A172 (cell line): ENCODE measurements at places on chromosomes 11 and 22. TPM values are rescaled to one million over a fixed set of nuclear protein-coding genes. Genes with fewer than 3 reads are reported as not detected.

DNA sequence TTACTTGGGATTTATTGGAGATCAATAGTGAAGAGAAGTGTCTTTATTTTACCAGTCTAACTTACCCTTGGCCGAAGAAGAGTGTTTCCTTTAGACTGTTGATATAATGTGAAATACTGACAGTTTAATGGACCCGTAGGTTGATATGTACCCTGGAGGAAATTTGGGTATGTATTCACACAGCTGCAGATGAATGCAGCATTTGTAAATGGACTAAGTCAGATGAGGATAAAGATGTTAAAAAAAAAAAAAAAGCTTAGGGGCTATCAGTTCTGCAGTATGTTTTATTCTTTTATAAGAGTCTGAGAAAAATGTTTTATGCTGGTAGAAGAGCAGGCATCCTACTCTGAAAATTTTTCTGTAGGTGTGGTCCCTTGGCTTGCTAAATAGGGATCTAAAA is 2.7 kb downstream of the REXO2 start:
- no peak for DNase-seq

GRCh38 chr11:90274362-90274761 is 51.5 kb upstream of the CHORDC1 start:
- no peak for DNase-seq

GRCh38 chr22:37546437-37547250 is 13.6 kb upstream of the CDC42EP1 start:
- DNase-seq, result peak; percentile 65

- no peak for DNase-seq
These were observed 39.5 kb upstream of the CUL5 start for GRCh38 chr11:107969219-107969618.

GRCh38 chr22:19629720-19630419 is 84.4 kb upstream of the SEPTIN5 start:
- DNase-seq, result peak; percentile 42

DNA sequence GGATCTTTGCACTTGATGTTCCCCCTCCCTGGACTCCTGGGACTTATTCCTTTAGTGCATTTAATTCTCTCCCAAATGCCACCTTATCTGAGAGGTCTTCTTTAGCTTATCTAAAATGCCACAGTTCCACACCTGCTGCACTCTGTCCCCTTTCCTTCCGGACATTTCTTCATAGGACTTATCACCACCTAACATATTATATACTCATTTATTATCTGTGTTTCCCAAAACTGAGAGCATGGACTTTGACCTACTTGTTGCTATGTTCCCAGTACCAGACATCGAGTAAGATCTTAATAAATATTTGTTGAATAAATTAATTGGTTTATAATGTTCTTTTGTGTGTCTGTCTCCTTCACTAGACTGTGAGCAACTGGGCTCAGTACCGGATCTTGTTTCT is 585.3 kb downstream of the INSC start:
- no peak for DNase-seq

- no peak for DNase-seq
These were observed 4.2 kb downstream of the AMPD3 start for GRCh38 chr11:10459029-10459970.

DNA sequence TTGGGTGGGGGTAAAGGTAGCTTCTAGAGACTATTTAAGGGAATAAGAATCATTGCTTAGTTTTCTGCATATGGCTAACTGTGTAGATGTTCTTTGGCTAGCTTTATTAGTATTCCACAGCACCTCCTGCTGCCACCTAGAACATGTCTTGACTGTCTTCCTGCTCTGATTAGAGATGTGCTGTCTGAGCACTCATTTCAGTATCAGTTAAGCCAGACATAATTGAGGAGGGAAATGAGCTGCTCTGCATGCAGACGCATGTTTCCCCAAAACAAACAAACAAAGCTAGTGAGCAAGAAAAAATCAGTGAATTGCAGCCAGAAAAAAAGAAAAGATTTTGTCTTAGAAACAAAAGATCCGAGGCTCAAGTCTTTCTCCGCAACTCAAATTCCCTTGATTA is 402.2 kb downstream of the AASDHPPT start:
- DNase-seq, result no peak

GRCh38 chr11:75716659-75717058 is 979 bp upstream of the MOGAT2 start:
- no peak for DNase-seq

- DNase-seq, result no peak
These were observed 62.7 kb upstream of the KIRREL3 start for GRCh38 chr11:127063241-127063640.

Gene OR51G1
- total RNA-seq, result not detected in 2 replicates

Gene TMEM121B
- 0.05 and 0.24 TPM in 2 replicates for total RNA-seq

Gene OR6T1
- total RNA-seq, result not detected in 2 replicates

Gene BRSK2
- 8.6 and 13.0 TPM in 2 replicates for total RNA-seq

Gene BDNF
- total RNA-seq, result 12.7 and 17.5 TPM in 2 replicates

Gene MMP11
- total RNA-seq, result 8.2 and 10.3 TPM in 2 replicates

Gene APOA1
- not detected in 2 replicates for total RNA-seq

Gene HTR3B
- total RNA-seq, result not detected in 2 replicates

Gene ZPR1
- total RNA-seq, result 36.6 and 44.7 TPM in 2 replicates
